Stimulated activated CD8-positive, alpha-beta memory T cell treated with anti-CD3 and anti-CD28 coated beads, Interleukin-12 subunit alpha, Interleukin-12 subunit beta, amount 100 ng/mL, for 1 hour (primary cell): ENCODE measurements at places on chromosomes 1 and 21.

- no peak for DNase-seq
Measured at GRCh38 chr21:43369124-43369523, 57.8 kb downstream of the SIK1 start.

DNA sequence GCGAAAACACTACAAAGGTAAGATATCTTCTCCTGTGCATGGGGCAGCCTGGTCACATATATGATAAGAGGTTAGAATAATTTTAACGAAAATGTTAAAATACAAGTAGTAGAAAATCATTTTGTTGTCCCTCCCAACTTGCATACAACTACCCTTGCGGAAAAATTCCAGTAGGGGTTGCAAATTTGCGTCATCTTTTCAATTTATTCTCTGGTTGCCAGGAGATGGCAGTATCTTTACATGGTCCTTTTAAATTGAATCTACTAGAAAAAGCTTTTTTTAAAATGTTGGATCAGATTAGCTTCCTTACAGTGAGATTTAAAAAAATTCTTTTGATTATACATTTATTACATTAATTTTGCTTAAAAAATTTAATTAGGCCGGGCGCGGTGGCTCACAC lies 10.9 kb downstream of the S100PBP start:
- no peak for DNase-seq

- DNase-seq = no peak
Measured at GRCh38 chr1:226378071-226378470, 29.8 kb downstream of the PARP1 start.

DNA sequence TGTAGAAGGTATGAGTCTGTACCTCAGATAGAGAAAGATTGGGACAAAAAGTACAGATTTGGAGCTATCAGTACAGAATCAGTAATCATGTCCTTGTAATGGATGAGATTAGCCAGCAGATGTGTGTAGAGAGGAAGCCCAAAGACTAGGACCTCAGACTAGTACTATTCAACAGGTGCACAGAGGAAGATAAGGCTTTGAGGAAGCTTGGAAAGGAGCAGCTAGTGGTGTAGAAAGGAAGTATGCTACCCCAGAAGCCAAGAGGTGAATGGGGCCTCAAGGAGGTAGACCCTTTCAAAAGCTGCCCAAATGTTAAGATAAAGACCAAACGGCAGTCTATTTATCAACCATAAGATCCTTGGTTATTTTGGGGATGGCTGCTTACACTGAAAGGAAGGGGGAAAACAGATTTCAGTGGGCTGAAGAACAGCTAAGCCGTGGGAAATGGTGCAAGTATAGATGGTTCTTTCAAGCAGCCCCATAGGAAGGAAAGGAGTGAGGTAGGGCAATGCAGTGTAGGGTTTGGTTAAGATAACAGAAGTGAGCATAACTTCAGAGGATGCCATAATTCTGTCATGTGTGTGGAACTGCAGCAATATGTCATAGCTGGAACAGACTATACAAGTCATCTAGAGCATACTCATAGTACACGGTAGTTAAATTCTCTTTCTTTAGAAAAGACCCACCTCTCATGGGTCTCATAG lies 221.7 kb downstream of the HHIPL2 start:
- DNase-seq = no peak

GRCh38 chr1:89142160-89142559 lies 16.2 kb upstream of the GBP2 start:
- DNase-seq = no peak

DNA sequence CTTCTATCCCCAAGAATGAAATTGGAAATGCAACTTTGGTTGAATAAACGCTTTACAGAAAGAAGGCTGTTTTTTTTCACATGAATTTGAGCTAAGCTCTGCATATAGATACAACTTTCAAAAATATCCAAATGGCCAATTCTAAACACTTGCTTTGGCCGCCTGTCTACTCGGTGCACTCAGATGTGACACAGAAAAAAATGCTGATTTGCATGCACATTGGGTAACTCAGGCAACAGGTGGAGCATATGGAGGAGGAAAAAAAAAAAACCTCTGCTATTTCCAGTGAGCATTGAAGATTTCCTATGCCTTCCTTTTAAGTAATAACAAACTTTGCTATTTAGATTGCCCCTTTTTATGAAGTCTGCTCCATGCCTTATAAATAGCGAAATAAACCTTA lies 262.5 kb downstream of the GRIK1 start:
- no peak for DNase-seq

- DNase-seq = no peak
Measured at GRCh38 chr1:178571807-178572206, 58.9 kb downstream of the TEX35 start.

DNA sequence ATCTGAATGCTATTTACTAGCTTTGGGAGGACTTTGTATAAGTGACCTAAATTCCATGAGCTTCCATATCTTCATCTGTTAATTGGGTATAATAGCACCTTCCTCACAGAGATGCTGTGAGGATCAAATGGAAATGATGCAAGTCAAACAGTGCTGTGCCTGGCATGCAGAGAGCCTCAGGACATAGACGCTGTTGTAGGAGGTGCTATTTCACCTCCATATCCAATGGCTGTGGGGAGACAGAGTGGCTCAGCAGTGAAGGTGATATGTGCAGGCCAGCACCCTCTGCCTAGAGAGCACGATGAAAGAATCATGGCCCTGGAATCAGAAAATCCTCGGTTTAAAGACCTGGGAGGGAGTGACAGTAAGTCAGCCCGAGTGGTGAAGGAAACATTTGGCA lies 16.0 kb upstream of the C1orf21 start:
- no peak for DNase-seq
